ENCODE measurements at places on chromosomes 1 and 21.
A peak's percentile ranks its signal among the peaks of the same experiment; 100 is the strongest.

- DNase-seq, result peak; percentile 16
Measured at GRCh38 chr1:115680730-115681111, 39.0 kb downstream of the VANGL1 start.

- DNase-seq, result no peak
Measured at GRCh38 chr1:89453123-89453972, 71.3 kb upstream of the LRRC8B start.

DNA sequence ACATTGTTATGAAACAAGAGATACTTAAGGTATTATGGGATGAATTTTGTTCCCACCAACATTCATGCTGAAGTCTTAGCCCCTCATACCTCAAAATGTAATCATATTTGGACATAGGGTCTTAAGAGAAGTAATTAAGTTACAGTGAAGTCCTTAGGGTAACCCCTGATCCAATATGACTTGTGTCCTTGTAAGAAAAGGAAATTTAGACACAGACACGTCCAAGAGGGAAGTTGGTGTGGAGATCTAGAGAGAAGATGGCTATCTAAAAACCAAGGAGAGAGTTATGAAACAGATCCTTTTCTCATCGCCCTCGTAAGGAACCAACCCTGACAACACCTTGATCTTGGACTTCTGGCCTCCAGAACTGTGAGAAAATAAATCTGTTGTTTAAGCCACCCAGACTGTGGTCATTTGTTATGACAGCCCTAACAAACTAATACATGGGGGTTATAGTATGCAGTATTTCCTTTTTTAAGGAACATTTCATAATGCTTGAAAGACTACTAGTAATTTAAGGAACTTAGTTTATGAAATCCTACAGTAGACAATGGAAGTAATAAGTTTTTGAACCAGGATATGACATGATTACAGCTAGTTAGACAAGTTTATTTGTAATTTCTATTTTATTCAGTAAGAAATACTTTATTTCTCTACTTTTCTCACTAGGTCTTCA lies 875.5 kb upstream of the ADGRL2 start:
- DNase-seq, result no peak

DNA sequence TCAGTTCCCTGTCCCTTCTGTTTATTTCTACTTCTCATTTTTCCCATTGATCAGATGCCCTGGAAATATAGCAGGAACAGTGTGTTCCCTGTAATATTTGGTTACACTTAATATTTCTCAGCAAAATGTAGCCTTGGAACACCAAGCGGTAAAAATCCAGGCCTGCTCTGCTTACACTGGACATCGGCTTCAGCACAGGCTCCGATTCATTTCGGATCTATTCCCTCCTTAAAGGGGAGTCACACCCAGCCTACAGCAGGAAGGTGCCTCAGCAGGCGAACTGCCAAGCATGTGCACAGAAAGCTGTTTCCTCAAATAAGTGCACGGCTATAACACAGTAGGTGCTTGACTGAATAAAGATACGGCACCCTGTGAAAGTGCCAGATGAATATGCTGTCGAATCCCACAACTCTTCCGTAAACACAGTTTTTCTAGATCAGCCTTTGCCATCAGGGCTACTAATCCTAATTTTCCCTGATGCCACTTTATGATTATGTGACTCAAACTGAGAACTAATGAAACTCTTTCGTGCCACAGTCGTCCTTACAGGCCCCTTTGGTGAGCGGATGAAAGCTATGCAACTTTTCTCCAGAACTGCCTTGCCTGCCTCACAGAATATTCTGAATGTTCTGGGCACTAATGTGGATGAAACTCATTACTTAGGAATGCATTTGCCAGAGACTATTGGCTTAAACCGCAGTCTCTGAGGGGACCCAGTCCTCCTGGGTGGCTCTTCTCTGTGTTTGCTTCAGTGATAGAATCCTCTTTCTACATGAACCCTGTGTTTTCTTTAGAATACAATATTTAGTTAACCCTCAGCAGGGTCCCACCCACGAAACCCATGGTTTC lies 275.5 kb upstream of the RUNX1 start:
- peak; percentile 27 for DNase-seq

Data from muscle of leg (tissue), 16 donors.